ENCODE measurements at places on chromosomes 2 and 18. TPM values are rescaled to one million over a fixed set of nuclear protein-coding genes. Genes with fewer than 3 reads are reported as not detected.

Gene SLC8A1
- polyA plus RNA-seq: 388 TPM

Gene NBAS
- polyA plus RNA-seq: 22.7 TPM

Gene ABCG8
- not detected for polyA plus RNA-seq

Gene TTN
- polyA plus RNA-seq: 0.55 TPM

Gene CAPN13
- not detected for polyA plus RNA-seq

Gene CFAP210
- polyA plus RNA-seq: 5.2 TPM

Gene PRKAG3
- polyA plus RNA-seq: not detected

Gene NT5C1B
- not detected for polyA plus RNA-seq

Gene GPR45
- polyA plus RNA-seq: not detected
